ENCODE measurements at places on chromosomes 13 and 19. TPM values are rescaled to one million over a fixed set of nuclear protein-coding genes. Genes with fewer than 3 reads are reported as not detected.

- DNase-seq: no peak
Measured at GRCh38 chr19:39927524-39928356, 6.7 kb downstream of the FCGBP start.

- DNase-seq: no peak
Measured at GRCh38 chr19:7480970-7481255, 7.9 kb downstream of the PEX11G start.

GRCh38 chr19:16146112-16146511 lies 2.6 kb downstream of the HSH2D start:
- DNase-seq: no peak

DNA sequence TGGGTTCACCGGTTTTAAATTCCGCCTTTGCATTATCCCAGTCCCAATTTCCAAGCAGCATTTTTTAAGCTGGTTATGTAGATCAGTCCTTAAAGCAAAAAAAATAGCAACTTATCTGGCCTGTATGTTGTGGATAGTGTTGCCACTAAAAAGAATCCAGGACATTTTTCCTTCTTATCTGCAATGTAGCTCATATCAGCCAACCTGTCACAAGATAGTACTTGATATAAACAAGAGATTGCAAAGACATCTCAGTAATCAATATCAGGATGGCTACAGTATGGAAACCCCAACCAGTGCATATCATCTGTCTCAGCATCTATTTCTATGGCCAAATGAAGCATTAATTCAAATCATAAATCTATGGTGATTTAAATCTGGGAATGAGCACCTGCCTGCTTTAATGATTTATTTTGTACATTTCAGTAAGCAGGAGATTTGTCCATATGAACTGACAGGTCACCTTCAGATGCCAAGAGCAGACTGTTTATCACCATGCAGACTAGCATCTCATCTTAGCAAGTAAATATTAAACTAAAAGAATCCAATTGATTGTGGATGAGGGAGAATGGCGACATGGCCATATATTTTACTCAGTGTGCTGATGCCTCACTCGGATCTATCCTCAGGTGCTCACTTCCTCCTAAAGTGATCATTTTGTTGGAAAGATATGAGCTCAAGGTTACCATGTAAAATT lies 240.4 kb downstream of the DACH1 start:
- no peak for DNase-seq

GRCh38 chr19:19711934-19712828 lies 20.7 kb downstream of the ZNF14 start:
- no peak for DNase-seq

DNA sequence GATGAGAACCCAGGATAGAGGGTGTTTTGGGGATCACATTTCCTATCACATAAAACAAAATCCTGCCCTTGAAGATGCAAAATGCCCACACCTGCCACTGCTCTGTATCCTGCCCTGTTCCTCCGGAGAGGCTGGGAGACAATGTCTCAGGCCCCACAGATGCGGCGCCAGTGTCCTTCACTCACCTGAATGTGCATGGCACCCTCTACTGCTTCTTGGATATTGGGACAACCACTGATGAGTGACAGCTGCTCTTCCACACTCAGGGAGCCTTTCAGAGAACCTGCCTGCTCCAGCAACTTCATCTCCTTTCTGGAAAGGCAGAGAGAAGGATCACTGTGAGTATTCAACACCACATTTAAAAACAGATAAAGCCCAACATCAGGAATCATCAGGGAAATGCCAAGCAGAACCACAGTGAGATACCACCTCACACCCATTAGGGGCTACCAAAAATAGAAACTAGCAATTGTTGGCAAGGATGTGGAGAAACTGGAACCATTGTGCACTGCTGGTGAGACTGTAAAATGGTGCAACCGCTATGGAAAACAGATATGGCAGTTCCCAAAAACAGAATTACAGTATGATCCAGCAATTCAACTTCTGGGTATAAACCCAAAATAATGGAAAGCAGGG lies 36.4 kb downstream of the CRYL1 start:
- no peak for DNase-seq

GRCh38 chr19:3056417-3057088 lies 5.7 kb downstream of the TLE5 start:
- no peak for DNase-seq

- DNase-seq: no peak
Measured at GRCh38 chr13:44698066-44698465, 121.9 kb upstream of the TSC22D1 start.

GRCh38 chr13:30466841-30467252 lies 1.1 kb upstream of the HMGB1 start:
- no peak for DNase-seq

- no peak for DNase-seq
Measured at GRCh38 chr19:45852983-45853382, 10.0 kb downstream of the SYMPK start.

GRCh38 chr13:29161676-29162075 lies 341.5 kb downstream of the MTUS2 start:
- DNase-seq: no peak

DNA sequence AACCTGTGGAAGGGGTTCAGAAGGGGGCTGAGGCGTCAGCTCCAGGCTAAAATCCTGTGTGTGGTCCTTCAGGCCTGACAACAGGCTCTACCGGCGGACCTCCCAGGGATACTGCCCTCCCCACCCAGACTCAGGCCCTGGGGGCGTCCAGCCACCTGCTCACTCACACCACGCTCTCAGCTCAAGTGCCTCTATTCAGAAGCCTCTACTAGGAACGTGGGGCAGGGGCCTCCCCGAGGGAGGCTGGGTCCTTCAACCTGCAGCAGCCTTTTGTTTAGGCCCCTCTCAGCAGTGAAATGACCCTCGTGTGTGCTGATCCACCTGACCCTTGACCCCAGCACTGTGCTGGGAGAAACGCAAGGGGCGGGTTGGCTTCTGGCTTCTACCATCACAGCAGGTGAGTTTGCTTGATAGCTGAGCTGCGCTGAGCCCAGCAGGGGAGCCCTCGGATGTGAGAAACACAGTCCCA lies 10.6 kb downstream of the PLPP2 start:
- DNase-seq: no peak

GRCh38 chr13:22114630-22115311 lies 443.9 kb downstream of the FGF9 start:
- no peak for DNase-seq

GRCh38 chr13:67554746-67555452 lies 324.8 kb upstream of the PCDH9 start:
- DNase-seq: no peak

DNA sequence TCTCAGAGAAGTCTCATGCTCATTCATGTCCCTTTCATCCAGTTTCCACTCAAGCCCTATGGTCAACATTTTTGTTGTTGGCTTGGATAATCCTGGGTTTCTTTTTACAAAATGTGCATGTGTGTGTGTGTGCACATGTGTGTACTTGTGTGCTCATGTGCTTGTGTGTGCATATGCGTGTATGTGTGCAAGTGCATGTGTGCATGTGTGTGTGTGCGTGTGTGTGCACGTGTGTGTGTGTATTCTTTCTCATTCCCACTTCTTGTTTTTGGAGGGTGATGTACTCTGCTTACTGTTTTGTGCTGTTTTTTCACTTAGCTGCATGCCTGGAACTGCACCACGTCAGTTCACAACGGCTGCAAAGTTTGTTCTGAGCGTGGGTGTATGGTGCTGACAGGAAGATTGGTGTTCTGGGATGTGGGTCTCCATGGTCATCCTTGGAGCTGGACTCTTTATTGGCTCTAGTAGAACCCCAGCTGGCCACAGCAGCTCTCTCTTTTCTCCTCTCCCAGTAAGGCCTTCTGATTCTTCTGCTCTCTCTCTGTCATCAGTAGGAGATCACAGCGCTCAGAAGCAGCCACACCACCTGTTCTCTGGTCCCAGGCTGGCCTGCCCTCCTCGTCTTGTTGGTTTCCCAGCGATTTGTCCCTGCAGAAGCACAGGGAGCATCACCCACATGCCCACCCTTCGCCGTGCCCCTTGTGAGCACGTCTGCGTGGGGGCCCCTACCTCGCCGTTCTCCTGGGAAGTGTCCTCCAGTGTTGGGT lies 60.8 kb downstream of the SOX1 start:
- DNase-seq: no peak

DNA sequence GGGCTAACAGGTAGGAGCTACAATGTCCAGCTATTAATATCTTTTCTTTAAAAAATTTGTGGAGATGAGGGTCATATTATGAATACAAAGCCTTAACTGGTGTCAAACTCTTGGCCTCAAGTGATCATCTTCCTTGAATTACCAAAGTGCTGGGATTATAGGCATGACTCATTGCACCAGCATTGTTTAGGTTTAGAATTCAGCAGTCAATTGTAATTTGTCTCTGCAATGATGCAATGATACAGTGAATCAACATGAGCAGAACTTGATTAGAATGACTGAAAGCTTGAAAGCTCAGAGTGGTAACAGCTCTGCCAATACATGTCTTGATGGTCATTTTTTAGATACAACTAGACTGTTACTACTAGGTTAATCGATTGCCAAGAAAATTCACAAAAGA lies 752.8 kb upstream of the MIR17HG start:
- DNase-seq: no peak

GRCh38 chr13:31986676-31987470 lies 44.7 kb upstream of the FRY start:
- no peak for DNase-seq

DNA sequence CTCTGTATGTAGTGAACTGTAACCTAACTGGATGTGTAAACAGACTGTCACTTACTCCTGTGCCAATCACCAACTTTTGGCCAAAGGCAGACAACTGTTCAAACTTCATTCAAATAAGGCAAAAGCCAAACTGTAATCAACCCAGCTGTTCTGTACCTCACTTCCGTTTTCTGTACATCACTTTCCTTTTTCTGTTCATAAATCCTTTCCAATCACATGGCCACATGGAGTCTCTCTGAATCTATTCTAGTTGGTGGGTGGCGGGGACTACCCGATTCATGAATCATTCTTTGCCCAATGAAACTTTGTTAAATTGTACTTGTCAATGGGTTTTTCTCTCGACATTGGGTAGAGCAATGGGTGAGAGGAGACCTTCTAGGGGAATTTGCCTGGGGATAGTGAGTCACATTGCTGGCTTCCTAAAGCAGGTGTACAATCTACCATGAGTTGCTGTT lies 178.3 kb upstream of the RFC3 start:
- no peak for DNase-seq

- DNase-seq: no peak
Measured at GRCh38 chr13:99778500-99778899, 193.1 kb downstream of the ZIC5 start.

GRCh38 chr13:32976056-32976805 lies 40.0 kb upstream of the KL start:
- no peak for DNase-seq

DNA sequence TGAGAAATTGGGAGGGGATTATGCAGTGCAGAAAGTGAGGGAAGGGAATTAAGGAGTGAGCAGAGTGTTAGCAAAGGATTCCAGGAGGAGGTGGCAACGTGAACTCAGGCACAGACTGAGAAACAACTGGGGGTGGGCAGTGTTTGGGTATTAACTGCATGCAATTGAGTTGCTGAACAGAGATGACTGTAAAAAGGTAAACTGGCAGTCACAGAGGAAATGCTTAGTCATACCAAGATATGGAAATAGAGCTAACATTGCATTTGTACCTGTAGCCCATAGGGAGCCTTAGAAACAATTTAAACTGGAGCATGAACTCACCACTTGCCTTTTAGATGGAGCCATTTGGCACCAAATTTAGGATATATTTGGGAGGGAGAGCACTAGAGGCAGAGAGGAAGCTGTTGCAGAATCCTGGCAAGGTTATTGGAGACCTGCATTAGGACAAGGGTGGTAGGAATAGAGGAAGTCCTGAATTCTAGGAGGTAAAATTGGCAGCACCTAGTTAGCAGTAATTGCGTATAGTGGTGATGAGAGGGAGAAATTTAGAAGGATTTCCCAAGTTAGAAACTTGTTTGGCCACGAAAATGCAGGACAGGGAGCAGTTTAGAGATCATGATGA lies 100.6 kb upstream of the FRY start:
- DNase-seq: no peak

DNA sequence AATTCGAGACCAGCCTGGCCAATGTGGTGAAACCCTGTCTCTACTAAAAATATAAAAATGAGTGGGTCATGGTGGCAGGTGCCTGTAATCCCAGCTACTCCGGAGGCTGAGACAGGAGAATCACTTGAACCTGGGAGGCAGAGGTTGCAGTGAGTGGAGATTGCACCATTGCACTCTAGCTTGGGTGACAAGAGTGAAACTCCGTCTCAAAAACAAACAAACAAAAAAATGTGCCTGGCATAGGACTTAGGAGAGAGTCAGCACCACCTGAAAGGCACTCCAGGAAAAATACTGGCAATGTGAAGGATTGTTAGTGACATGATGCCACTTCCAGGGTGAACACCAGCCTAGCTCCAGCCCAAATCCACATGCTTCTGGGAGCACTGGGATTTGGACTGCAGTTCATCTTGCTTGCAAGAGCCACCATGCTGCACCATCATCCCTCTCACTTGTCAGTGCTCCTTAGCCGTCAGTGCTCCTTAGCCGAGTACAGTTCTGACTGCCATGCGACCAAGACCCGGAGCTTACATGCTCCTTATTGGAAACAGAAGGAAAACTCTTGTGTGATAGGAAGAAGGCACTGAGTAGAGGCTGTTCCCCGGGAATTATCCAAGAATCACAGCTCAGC lies 145.1 kb upstream of the RNF113B start:
- no peak for DNase-seq

GRCh38 chr19:1799695-1800342 lies 12.3 kb downstream of the ATP8B3 start:
- no peak for DNase-seq

The KIRREL2 gene
- not detected for total RNA-seq

The GIPC3 gene
- total RNA-seq: 0.11 TPM

The TNFAIP8L1 gene
- 6.6 TPM for total RNA-seq

The KCNJ14 gene
- 0.42 TPM for total RNA-seq

The ZNF738 gene
- 18.7 TPM for total RNA-seq

The FGF14 gene
- total RNA-seq: 4.5 TPM

The LGI4 gene
- 5.9 TPM for total RNA-seq

The FFAR3 gene
- total RNA-seq: 0.16 TPM

The MCEMP1 gene
- total RNA-seq: 0.26 TPM

The NRTN gene
- 2.5 TPM for total RNA-seq

The CACNA1A gene
- 1.7 TPM for total RNA-seq

The PCDH17 gene
- total RNA-seq: 12.4 TPM

Measured in urinary bladder (tissue), 4 donors.